ENCODE measurements at places on chromosomes 1 and 21.

- no peak for DNase-seq
Measured at GRCh38 chr1:108811611-108812010, 45.3 kb downstream of the AKNAD1 start.

GRCh38 chr1:228175316-228176023, 9.9 kb downstream of the IBA57 start:
- DNase-seq = no peak

GRCh38 chr1:61287014-61287413, 204.7 kb downstream of the NFIA start:
- no peak for DNase-seq

DNA sequence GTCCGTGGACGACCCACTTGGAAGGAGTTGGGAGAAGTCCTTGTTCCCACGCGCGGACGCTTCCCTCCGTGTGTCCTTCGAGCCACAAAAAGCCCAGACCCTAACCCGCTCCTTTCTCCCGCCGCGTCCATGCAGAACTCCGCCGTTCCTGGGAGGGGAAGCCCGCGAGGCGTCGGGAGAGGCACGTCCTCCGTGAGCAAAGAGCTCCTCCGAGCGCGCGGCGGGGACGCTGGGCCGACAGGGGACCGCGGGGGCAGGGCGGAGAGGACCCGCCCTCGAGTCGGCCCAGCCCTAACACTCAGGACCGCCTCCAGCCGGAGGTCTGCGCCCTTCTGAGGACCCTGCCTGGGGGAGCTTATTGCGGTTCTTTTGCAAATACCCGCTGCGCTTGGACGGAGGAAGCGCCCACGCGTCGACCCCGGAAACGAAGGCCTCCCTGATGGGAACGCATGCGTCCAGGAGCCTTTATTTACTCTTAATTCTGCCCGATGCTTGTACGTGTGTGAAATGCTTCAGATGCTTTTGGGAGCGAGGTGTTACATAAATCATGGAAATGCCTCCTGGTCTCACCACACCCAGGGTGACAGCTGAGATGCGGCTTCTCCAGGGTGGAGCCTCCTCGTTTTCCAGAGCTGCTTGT, 32.4 kb downstream of the PRMT2 start:
- DNase-seq = no peak

DNA sequence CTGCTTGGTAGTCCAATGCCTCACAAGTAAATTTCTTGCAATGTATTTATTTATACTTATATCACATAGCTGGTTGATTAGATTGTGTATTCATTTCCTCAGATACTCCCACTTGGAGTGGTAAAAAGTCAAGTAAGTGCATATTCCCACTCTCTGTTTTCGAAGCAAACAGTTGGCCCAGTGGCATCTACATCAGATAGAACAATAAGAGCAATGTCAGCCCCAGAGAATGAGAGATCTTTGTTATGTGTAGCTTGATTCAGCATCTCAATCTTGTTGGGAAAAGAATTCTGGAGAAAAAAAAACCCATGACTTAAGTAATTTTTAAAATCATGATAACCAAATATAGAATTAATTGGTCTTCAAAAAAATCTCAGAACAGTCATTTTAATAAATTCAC, 25.5 kb downstream of the RGL1 start:
- DNase-seq = no peak

DNA sequence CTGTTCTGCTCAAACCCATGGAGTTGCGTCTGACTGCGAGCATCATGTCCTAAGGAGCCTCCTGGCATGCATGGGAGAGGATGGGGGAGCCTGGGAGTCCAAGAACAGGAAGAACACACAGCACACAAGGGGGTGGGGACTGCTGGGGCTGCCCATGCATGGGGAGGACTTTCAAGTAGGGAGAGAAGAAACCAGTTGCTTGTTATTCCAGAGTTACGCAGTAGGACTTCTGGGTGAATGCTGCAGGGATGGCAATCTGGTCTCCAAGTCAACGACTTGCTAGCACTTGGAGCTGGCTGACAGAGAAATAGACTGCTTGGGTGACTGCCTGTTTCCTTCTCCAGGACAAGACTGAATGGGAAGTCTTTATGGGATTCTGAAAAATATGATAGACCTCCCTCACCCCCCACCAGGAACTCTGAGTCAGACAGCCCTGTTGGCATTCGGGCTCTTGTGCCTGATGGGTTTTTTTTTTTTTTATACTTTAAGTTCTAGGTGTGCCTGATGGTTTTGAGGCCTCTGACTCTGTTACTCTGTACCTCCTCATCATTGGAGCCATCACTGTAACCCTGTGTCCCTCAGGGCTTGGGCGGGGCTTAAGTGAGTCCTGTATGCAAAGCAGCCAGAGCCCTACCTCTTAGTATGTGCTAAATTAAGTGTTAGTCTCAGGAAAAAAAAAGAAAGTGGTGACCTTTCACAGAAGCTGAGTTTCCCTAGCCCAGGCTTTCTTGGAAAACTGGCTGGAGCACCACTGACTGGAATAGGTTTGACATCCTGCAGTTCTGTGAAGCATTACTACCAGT, 30.3 kb downstream of the MAP3K21 start:
- DNase-seq = no peak

GRCh38 chr1:52669696-52670095, 28.5 kb downstream of the COA7 start:
- DNase-seq = no peak

DNA sequence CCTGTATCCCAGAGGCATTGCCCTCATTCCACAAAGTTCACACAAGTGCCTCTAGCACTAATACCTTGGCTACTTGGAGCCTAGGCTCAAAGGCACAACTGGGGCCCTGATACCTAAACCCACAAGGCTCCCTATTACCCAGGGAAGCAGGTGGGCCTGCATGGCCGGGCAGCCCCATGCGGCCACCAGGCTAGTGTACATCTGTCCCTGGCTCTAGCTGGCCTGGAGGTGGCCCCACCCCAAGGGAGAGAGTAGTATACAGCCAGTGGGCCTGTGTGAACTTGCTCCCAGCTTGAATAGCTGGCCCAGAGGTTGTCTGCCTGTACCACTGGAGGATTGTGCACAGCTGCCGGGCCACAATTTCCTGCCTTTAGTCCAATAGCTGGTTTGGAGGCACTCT, 52.2 kb downstream of the USP25 start:
- no peak for DNase-seq

GRCh38 chr1:3141836-3142235, 72.8 kb downstream of the PRDM16 start:
- no peak for DNase-seq

- no peak for DNase-seq
Measured at GRCh38 chr1:59005491-59006288, 221.8 kb upstream of the JUN start.

- no peak for DNase-seq
Measured at GRCh38 chr1:75673399-75673798, 51.1 kb upstream of the ACADM start.

GRCh38 chr1:85448358-85448757, 16.6 kb downstream of the DDAH1 start:
- DNase-seq = no peak

GRCh38 chr1:171081314-171081753, 9.4 kb upstream of the FMO3 start:
- DNase-seq = no peak

GRCh38 chr1:11617314-11617713, 36.9 kb downstream of the FBXO2 start:
- DNase-seq = no peak

GRCh38 chr1:230938924-230939368, 39.7 kb downstream of the TTC13 start:
- DNase-seq = no peak

DNA sequence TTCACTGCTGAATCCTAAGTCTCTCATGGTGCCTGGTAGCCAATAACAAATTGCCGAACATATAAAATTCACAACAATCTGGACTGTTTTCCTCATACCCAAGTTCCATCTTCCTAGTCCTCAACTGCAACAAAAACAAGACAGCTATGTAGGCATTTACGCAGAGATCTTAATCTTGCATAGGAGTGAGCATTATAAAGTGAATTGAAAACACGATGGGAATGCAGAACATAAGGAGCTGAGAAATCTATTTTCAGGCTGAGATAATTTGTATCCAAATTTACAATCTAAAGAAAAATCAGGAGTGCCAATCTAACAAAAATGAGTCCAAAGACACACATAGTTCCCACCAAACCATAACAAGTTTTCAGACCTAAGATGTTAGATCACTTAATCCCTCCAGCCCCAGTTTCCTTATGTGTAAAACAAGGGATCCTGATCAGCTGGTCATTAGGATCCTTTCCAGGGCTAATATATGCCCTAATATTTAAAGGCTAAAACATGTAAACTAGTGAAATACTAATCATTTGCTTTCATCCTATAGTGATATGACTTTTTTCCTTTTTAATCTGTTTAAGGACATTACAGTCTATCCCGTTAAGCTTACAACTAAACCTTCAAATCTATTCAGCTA, 1.9 kb downstream of the SLC16A1 start:
- DNase-seq = no peak
